ENCODE measurements at places on chromosomes 4 and X.

GRCh38 chrX:104679175-104679574, 113.2 kb downstream of the IL1RAPL2 start:
- DNase-seq, result no peak

- DNase-seq, result no peak
Observed at GRCh38 chr4:138911909-138912703, 103.5 kb upstream of the NOCT start.

GRCh38 chr4:161061046-161061445, 1102.8 kb downstream of the FSTL5 start:
- DNase-seq, result no peak

- DNase-seq, result no peak
Observed at GRCh38 chr4:37689353-37690095, 3.3 kb upstream of the RELL1 start.

DNA sequence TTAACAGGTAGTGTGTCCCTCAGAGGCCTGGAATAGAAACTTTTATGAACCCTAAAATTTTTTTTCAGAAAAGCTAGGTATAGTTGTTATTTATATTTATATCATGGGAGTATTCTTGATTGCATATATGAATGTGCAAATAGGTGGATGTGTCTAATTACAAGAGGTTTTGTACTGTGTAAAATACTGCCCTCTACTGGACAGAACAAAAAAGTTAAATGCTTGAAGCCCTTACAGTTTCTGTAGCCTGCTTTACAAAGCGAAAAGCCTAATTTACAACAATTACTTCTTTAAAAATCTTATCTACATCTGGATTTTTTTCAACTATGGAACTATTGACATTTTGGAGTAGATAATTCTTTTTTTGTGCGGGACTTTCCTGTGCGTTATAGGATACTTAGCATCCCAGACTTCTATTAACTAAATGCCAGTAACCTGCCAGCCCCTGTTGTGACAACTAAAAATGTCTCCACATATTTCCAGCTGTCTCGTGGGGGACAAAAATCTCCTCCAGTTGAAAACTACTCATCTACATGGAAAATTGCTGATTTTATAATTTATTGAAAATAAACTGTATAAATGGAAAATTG, 35.1 kb downstream of the ENPEP start:
- no peak for DNase-seq

- no peak for DNase-seq
Observed at GRCh38 chr4:71004281-71004851, 10.9 kb downstream of the DCK start.

GRCh38 chr4:153084980-153085630, 119.1 kb upstream of the TRIM2 start:
- peak; percentile 68 for DNase-seq

- no peak for DNase-seq
Observed at GRCh38 chr4:123485601-123486000, 89.0 kb downstream of the SPRY1 start.

GRCh38 chrX:134406356-134407064, 53.5 kb upstream of the HPRT1 start:
- DNase-seq, result no peak

- no peak for DNase-seq
Observed at GRCh38 chr4:2103843-2104547, 44.9 kb downstream of the NAT8L start.

- no peak for DNase-seq
Observed at GRCh38 chrX:13338996-13339515, 19.2 kb upstream of the ATXN3L start.

- DNase-seq, result no peak
Observed at GRCh38 chr4:90127706-90128345, 632 bp downstream of the CCSER1 start.

- DNase-seq, result no peak
Observed at GRCh38 chr4:535181-535923, 36.3 kb downstream of the PIGG start.

DNA sequence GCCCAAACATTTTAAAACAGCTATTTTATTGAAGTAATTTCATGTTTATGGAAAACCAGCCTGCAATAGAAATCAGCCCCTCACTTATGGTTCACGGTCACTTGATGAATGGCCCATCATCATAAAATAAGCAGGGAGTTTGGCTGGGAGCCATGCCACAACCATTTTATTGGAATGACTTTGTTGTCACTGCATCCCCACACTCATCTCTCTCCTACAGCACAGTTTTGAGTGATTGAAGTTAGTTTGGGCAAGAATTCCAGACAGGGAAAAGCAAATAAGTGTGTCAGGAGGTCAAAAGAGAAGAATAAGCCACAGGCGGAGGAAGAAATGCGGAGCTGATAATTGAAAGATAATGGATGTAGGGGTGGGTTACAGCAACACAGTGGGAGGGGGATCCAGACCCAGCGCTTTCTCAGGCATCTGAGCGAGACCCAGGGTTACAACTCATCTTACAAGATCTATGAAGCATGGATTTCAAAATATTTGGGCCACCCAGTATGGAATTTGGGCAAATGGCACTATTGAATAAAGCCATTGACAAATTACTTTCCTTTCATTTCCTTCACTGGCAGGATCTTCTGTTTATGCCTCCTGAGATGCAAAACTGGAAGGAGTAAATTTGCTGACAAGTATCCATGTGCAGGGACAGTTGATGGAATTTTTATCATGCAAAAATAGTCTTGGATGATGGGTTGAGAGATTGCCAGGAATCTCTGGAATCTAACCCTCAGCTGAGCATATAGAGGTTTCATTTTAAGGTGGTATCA, 100.8 kb downstream of the SHROOM3 start:
- DNase-seq, result no peak

GRCh38 chr4:165927815-165928214, 54.8 kb downstream of the TLL1 start:
- DNase-seq, result no peak

GRCh38 chr4:140103676-140104075, 50.3 kb downstream of the MAML3 start:
- DNase-seq, result no peak

- DNase-seq, result no peak
Observed at GRCh38 chrX:21934414-21934813, 6.1 kb upstream of the SMS start.

DNA sequence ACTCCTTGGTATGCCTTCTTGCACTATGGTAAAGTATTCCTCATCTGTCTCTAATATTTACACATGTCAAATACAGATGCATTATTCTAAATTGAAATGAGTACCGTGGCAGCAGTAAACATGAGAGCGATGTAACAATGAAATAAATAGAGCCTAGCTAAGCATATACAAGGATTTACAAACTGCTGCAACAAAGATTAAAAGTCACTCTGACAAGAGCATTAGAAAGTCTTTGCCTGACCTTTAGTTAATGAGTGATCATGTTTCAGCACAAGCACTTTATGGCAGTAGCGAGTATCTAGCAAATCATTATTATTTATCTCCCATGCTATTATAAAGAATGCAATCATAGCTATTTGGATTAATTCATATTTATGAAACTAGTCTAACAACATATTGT, 547.0 kb upstream of the NDST4 start:
- no peak for DNase-seq

DNA sequence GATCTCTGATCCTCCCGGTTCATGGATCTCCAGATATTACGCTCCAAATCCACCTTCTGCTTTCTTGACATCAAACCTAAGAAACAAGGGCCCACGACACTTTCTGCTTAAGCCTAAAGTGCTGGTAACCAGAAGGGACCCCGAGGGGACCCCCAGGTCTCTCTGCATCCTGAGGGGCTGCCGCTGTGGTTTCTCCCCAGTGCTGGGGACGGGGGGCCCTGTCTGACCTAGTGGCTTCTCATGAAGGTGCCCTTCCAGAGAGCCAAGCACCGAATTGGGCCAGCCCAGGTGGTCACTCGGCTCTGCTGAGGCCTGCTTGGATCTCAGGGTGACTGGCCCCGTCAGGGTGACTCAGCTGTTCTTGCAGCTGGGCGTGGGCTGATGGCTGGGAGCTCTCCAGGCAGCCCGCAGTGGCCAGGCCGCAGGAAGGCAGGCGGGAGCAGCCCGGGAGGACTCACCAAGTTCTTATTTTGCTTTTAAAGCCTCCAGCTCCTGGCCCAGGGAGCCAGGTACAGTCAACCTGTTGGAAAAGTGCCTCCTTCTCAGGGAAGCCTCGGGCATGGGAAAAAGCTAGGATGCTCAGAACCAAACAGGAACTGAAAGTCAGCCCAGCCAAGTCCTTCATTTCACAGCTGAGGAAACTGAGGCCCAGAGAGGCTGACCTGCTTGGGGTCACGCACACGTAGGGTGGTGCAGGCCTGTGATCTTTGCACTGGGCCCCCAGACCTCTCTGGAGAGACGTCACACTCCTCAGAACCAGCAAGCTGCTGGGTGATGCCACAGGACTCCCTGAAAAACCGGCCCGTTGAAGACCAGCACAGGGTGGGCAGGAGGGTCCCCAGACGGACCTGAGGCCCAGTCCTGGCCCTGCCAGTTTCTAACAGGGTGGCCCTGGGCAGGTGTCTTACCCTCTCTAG, 16.7 kb downstream of the BLOC1S4 start:
- DNase-seq, result no peak

- DNase-seq, result no peak
Observed at GRCh38 chr4:184695178-184695896, 38.6 kb downstream of the CENPU start.

DNA sequence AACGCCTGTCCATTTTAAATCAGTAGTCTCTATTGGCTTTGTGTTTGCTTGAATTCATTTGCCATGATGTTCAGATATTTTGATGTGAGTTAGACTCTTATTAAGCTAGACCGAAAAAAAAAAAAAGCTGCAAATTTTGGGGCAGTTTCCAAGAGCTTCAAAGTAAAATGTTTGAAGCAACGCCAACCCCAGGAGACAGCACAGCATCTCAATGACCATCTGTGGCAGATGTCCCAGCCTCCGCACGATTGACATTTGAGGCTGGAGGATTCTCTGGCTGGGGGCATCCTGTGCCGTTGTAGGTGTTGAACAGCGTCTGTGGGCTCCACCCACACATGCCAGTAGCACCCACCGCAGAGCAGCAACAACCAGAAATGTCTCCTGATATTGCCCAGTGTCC, 17.1 kb upstream of the ARSF start:
- DNase-seq, result no peak

GRCh38 chrX:142671036-142671435, 354.7 kb upstream of the SPANXN4 start:
- DNase-seq, result no peak

DNA sequence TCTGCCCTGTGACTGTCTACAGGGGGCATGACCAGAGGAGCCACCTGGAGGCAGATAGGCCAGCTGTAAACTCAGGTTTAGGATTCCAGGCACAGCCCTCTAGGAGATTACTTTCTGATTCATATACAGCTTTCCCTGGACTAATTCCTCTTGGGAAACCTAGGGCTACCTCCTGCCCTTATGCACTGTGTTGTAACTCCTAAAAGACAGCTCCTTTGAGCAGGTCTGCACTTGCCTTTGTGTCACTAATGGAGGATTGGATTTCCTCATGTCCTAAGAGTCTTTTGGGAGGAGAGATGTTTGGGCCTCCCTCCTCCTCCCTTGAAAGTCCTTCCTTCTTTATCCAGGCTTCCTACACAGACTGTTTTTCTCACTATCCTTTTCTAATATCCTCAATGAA, 202.0 kb downstream of the PCDH19 start:
- DNase-seq, result no peak

- DNase-seq, result no peak
Observed at GRCh38 chrX:130606425-130606824, 204.6 kb downstream of the RBMX2 start.

- DNase-seq, result peak; percentile 19
Observed at GRCh38 chrX:119605464-119606279, 552 bp downstream of the NKRF start.

- no peak for DNase-seq
Observed at GRCh38 chr4:47031011-47031678, at the start of gene GABRB1. Gene GABRB1, plus strand, starts transcription at chr4:47031567.

GRCh38 chr4:74950200-74950599, 17.3 kb downstream of the PARM1 start:
- no peak for DNase-seq

- DNase-seq, result no peak
Observed at GRCh38 chrX:137916090-137916746, 350.3 kb downstream of the ZIC3 start.

DNA sequence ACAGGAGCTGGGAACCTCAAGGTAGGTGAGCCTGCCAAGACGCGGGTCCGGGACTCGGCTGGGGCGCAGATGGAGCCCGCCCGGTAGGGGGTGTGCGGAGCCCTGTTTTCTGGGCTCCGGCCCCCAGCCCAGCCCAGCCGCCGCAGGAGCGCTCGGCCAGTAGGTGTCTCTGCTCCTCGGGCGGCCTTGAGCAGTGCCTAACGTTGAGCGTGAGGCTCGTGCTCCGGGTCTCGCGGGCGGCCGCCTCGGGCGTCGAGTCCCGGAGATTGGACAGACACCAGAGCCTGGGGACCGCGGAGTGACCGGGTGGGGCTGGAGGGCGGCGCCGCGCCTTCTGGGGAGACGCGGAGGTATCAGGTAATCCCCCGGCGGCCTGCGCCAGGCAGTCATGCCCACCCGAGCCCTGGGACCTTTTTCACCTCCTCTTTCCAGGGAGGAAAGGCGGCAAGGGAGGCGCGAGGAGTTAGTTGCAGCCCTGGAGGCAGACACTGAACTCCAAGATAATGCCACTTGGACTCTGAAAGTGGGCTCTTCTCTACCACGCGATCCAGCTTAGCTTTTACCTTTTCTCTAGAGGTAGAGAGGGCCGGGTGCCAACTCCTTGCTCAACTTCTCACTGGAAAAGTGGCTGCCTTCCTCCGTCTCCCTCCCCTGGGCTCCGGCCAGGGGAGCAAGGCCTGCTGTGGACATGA, 14.5 kb upstream of the FGG start:
- no peak for DNase-seq

DNA sequence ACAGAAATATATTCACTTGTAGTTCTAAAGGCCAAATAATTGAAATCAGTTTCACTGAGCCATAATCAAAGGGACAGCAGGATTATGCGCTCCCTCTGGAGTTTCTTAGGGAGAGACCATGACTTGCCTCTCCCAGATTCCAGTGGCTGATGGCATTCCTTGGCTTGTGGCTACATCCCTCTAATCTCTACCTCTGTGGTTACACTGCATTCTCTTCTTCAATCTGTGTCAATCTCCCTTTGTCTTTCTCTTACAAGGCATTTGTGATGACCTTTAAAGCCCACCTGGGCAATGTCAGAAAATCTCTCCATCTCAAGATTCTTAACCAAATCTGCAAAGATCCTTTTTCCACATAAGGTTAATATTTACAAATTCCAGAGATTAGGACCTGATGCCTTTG, 260.2 kb downstream of the UNC5C start:
- DNase-seq, result no peak

GRCh38 chrX:18558799-18559198, 113.1 kb downstream of the RS1 start:
- no peak for DNase-seq

- no peak for DNase-seq
Observed at GRCh38 chr4:83216959-83217683, 67.5 kb downstream of the COQ2 start.

DNA sequence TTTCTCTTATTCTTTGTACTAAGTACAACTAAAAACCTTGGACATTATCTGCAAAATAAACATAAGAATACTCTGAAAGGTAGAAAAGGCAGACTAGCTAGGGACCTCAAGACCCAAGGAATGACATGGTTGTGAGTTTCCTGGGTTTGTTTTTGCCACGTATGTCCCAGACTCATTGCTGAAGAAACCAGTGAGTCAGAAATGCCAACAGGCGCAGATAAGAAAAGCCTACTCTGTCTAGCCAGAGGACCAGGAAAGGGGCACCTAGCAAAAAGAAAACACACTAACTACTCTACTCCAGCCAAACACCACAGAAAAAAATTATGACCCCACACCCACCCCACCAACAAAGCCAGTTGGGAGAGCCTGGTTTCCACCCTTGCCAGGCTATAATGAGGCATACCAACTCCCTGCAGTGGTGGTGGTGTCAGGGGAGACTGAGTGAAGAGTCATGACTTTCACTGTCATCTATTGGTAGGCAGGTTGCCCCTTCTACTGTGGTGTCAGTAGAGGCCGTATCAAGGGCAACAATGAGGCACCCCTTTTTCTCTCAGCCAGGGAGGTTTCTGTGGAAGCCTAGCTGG, 10.9 kb downstream of the MTMR1 start:
- no peak for DNase-seq

Data from stimulated activated CD8-positive, alpha-beta memory T cell treated with anti-CD3 and anti-CD28 coated beads, Interleukin-7, amount 100 ng/mL, for 1 hour (primary cell).